Dermis blood vessel endothelial cell (primary cell): ENCODE measurements at places on chromosomes 16 and 17. TPM values are rescaled to one million over a fixed set of nuclear protein-coding genes. Genes with fewer than 3 reads are reported as not detected.

DNA sequence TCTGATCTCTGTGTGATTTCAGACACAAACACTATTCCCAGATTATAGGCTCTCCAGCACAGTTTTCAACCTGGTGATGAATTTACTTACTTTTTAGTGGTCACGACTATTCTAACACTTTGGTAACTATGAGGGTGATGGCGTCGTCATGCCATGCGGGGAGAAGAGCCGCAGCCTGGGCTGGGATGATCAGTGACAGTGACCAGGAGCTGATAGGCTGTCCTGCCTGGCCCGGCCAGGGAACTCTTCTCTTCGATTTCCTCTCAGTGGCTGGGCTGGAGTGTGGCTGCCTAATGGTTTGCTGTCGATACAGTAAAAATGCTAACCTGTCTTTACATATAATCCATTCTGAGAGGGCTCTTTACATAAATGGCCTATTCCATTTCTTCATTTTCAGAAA lies 113.1 kb downstream of the IRX3 start:
- no peak for DNase-seq

- DNase-seq, result no peak
Measured at GRCh38 chr17:77434136-77435114, 293.7 kb downstream of the SEC14L1 start.

DNA sequence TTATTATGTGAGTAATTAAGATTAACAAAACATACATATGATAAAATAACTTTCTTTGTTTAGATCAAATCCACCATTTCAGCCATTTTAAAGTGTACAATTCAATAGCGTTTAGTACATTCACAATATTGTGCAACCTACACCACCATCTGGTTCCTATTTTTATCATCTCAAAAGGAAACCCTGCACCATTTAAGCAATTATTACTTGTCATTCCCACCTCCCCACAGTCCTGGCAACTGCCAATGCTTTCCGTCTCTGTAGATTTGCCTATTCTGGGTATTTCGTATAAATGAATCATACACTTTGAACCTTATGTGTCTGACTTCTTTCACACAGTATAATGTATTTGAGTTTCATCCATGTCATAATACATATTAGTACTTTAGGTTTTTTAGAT lies 162.5 kb upstream of the CNTNAP4 start:
- no peak for DNase-seq

- DNase-seq, result peak; percentile 52
Measured at GRCh38 chr17:49646391-49647255, 31.3 kb downstream of the SPOP start.

- DNase-seq, result no peak
Measured at GRCh38 chr17:836151-836550, 54.0 kb downstream of the MRM3 start.

DNA sequence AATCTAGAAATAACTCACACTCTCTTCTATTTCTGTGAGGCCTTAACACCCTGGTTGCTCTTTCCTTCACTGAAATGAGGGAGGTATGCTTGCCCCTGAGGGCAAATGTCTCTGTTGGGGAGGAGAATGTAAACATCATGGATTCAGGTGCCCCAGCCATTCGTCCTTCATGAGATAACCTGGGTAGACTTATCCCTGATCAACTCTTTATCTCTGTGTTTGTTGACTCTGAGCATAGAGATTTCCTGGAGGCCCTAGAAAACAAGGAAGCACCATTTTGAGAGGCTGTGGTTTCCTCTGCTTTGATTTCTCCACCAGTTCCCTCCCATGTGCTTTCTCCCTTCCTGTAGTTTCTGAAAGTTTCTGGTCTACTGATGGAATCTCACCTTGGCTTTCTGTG lies 77.3 kb downstream of the PHKB start:
- no peak for DNase-seq

PIPOX gene
- 0.93 and 3.1 TPM in 2 replicates for total RNA-seq
